ENCODE measurements at places on chromosomes 7 and 10. TPM values are rescaled to one million over a fixed set of nuclear protein-coding genes. Genes with fewer than 3 reads are reported as not detected.

- no peak for DNase-seq
Measured at GRCh38 chr7:5276611-5277010, 6.1 kb upstream of the SLC29A4 start.

DNA sequence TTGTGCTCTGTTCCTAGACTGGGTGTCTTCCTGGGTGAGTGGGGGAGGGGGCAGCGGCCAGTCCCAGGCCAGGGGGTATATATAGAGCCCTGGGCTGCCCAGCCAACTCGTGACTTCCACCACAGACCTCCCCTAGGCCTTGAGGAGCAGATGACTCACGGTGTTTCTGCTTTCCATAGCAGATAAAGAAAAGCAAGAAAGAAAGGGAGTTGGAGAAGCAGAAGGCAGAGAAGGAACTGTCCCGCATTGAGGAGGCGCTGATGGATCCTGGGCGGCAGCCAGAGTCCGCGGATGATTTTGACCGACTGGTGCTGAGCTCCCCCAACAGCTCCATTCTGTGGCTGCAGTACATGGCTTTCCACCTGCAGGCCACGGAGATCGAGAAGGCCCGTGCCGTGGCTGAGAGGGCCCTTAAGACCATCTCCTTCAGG, 10.1 kb downstream of the CALHM2 start:
- no peak for DNase-seq

CCDC3 gene
- 4.8 TPM for total RNA-seq

DNA sequence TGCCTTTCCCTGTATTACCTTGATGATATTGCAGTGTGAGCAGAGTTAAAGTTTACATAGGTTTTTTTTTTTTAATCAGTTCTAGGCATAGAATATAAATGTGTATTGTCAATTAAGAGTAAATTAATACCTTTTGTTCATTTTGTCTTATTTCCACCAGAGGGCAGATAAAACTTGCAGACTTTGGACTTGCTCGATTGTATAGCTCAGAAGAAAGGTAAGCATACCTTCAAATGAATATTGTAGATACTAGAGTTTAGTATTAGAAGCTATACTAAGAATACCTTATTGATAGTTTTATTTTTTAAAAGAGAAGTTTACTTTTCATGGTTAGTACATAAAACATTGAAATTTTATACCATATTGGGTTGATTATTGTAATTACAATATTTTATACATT, 86.8 kb downstream of the MPLKIP start:
- peak; percentile 23 for DNase-seq

SLC12A9 gene
- 2.9 TPM for total RNA-seq

DNA sequence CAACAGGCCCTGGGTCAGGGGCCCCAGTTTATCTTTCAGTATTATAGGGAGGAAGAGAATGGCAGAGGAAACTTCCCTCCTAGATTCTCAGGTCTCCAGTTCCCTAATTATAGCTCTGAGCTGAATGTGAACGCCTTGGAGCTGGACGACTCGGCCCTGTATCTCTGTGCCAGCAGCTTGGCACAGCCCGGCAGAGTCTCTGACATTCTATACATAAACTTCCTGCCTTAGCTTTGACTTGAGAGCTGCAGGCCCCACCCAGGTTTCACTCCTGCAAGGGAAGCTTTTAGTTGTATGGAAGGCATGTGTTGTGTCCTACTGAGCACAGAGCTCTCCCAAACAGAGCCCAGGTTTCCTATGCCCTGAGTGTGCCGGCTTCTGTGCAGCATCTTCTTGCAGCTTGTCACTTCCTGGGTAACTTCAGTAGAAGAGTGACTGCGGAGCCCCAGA, 205.6 kb upstream of the PRSS58 start:
- DNase-seq, result no peak

AEBP1 gene
- total RNA-seq, result 45.1 TPM

DNA sequence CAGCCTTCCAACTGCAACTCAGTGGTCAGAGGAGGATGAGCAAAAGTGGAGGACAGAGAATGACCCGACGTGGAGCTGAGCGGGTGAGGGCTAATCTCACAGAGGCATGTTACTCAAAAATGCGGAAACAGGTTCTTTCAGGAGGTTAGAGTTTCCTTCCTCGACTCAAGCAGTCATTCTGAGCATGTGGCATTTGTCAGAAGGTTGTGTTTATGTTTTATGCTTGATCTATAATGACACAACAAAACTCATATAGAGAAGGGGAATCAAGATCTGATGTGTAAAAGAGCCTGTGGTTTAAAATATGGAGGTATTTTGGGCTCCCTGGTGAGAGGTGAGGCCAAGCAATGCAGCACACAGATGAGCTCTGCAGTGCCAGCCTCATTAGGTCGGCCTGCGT, 311.4 kb downstream of the ADARB2 start:
- no peak for DNase-seq

DNA sequence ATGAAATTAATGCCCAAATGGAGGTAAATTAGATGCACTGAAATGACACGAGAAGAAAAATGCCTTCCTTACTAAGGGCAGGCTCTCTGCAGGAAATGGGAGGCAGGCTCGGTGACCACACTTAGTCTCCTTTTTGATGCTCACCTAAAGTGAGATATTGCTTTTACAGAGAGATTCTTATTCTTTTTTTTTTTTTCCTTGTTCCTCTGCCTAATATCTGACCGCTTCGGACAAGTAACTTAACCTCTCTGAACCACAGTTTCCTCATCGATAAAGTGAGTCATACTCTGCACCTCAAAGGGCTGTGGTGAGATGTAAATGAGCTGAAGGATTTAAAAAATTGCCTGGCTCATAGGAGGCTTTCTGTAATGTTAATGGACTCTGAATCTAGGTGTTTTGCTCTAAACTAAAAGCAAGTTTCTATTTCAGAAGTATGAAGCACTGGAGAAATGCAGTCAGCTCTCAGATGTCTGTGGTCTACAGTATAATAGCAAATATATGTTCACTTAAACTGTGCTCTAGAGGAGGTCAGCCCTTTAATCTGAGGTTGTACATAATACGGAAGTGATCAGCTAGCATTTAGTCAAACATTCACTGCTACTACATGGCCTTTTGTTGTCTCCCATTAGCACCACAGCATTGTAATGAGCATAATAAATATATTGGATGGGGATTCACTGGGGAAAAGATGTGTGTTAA, 23.2 kb downstream of the NKX2-3 start:
- DNase-seq, result no peak

Measured in stomach (tissue), 19 donors.